ENCODE measurements at places on chromosomes 3 and 15. TPM values are rescaled to one million over a fixed set of nuclear protein-coding genes. Genes with fewer than 3 reads are reported as not detected.

The ZIC1 gene
- polyA plus RNA-seq: not detected

The ASB14 gene
- not detected for polyA plus RNA-seq

The FBXW12 gene
- not detected for polyA plus RNA-seq

The ISY1 gene
- polyA plus RNA-seq: 30.9 TPM

The KLHL6 gene
- 0.44 TPM for polyA plus RNA-seq

The CDHR4 gene
- not detected for polyA plus RNA-seq

The IMPG2 gene
- polyA plus RNA-seq: under 0.01 TPM

The PLA1A gene
- polyA plus RNA-seq: 5.8 TPM

The WNT5A gene
- polyA plus RNA-seq: 1.4 TPM

The ATP8B4 gene
- polyA plus RNA-seq: 0.90 TPM

The PLD1 gene
- polyA plus RNA-seq: 5.4 TPM

The SUSD5 gene
- polyA plus RNA-seq: 0.54 TPM

The P2RY14 gene
- 0.14 TPM for polyA plus RNA-seq

The RASGRP1 gene
- 0.76 TPM for polyA plus RNA-seq

The CDCP1 gene
- 0.34 TPM for polyA plus RNA-seq

The DLEC1 gene
- polyA plus RNA-seq: 0.34 TPM

The KBTBD13 gene
- not detected for polyA plus RNA-seq

The TUSC7 gene
- not detected for polyA plus RNA-seq

The NOX5 gene
- 0.02 TPM for polyA plus RNA-seq

The CNBP gene
- 403 TPM for polyA plus RNA-seq

The DNAJB8 gene
- not detected for polyA plus RNA-seq

The BSN gene
- 0.49 TPM for polyA plus RNA-seq

The GABRG3 gene
- not detected for polyA plus RNA-seq

The ROPN1B gene
- not detected for polyA plus RNA-seq

The TSC22D2 gene
- 3.1 TPM for polyA plus RNA-seq

The ZPLD1 gene
- polyA plus RNA-seq: 0.03 TPM

The ZNF660 gene
- 0.58 TPM for polyA plus RNA-seq

The GOLGA8J gene
- polyA plus RNA-seq: 0.67 TPM

The VWA5B2 gene
- polyA plus RNA-seq: 4.4 TPM

The DGKG gene
- polyA plus RNA-seq: 0.39 TPM

Measured in adipose tissue (tissue), 3 donors.